Transverse colon (tissue), 4 donors: ENCODE measurements at places on chromosomes 7 and 10.

- no peak for DNase-seq
Observed at GRCh38 chr10:21021843-21022594, 124.9 kb upstream of the NEBL start.

DNA sequence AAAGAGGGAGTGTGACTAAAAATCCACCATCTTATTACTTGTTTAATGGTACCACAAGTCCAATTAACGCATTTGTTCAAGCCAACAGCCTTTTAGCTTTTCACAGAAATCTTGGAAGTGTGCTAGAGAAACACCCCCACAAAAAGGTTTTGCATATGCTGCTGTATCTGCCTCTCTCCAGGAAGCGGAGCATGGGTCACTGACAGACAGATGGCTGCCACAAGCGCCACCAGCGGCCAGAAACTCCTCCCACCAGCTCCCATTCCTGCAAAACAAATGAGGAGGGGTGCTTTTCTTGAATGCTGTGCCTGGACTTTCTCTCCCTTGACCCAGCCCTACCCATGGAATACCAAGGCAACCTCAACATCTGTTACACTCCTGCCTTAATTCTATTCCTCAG, 176.3 kb upstream of the LRGUK start:
- no peak for DNase-seq

- DNase-seq = peak; percentile 16
Observed at GRCh38 chr7:50450590-50451032, 461 bp upstream of the FIGNL1 start.

DNA sequence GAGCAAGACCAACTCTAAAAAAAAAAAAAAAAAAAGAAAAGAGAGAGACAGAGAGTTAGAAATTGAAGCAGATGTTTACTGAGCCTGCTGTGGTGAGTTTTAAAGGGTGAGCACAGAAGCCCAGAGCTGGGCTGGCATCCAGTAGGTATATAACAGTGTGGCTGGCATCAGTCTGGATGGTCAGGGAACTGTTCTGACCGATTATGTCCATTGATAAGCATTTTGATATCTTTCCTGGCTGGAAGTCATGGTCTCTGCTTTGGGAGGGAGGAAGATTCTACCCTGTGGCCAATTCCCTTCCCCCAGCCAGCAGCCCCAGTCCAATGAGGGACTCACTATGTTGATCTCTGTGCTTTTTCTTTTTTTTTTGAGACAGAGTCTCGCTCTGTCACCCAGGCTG, 65.2 kb upstream of the PODXL start:
- no peak for DNase-seq

- DNase-seq = peak; percentile 36
Observed at GRCh38 chr7:128030654-128031611, at the start of gene LRRC4. LRRC4 (minus strand) TSS chr7:128031437; CDS start chr7:128030640, 797 bp downstream.

DNA sequence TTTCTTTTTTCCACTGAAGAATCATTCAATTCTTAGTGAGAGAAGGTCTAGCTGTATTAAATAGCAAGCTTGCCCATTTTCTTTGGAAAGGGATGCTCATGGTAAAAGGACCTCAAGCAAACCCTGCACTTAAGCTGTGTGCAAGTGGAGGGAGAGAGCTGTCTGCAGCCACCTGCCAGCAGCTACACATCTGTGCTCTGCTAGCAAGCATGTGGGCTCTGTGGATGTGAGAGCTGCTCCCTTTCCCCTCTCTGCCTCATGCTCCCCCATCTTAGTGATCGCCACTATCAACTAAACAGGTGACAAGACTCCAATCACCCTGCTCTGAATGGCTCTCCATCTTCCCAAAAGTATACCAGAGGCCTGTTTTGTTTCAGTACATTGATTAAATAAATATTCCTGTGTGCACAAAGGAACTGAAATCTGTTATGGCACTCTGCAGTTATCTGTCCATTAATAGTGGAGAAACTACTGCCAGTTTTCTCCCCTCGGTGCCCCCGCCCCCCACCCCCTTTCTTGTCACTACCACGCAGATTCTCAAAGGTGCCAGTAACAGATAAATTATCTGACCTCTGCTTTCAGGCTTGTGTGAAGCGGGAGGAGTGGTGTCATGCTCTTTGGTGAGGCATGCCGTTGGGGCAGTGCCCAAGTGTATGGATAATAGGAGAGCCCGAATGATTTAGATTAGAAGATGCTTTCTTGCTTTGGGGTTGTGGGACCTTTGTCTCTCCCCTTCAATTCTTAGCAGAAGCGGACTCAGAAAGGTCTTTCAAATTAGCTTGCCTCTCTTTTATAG, 26.4 kb downstream of the AUTS2 start:
- no peak for DNase-seq

- no peak for DNase-seq
Observed at GRCh38 chr10:69104994-69105790, 17.3 kb downstream of the SRGN start.

DNA sequence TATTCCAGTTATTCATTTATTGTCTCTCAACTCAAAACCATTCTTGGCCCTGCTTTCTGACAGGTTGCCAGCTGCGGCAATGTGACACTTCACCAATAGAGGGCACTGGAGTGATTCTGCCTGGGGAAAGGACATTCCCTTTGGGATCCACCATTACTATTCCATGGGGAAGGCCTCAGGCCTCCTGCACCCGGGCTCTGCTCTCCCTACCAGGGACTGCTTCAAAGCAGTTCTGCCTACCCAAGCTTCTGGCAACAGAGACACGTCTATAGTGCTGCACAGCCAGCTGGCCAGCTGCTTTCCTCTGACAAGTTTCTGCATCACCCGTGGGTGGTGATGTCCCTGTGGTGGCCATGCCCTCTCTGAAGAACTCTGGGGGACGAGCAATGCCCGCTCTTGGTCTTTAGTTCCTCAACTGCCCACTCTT, 163.8 kb downstream of the ELMO1 start:
- DNase-seq = peak; percentile 62

- DNase-seq = no peak
Observed at GRCh38 chr10:79547973-79548372, 12.2 kb downstream of the SFTPA2 start.

DNA sequence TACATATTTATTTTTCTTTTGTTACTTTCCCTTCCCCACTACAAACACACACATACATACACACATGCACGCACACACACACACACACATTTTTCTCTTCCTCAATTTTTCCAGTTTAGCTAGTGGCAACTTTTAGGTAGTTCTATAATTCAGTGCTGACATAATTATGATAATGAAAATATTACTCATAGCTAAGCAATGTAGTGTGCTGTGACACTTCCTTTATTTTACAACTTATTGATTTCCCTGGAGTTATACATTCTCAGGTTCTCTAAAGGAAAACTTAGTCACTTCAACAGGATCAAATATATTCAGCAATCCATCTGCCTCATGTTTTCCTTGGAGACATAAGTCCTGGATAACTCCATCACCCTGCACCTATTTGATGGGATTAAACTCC, 151.6 kb downstream of the CACNA2D1 start:
- no peak for DNase-seq
